ENCODE measurements at places on chromosomes 12 and 14.

DNA sequence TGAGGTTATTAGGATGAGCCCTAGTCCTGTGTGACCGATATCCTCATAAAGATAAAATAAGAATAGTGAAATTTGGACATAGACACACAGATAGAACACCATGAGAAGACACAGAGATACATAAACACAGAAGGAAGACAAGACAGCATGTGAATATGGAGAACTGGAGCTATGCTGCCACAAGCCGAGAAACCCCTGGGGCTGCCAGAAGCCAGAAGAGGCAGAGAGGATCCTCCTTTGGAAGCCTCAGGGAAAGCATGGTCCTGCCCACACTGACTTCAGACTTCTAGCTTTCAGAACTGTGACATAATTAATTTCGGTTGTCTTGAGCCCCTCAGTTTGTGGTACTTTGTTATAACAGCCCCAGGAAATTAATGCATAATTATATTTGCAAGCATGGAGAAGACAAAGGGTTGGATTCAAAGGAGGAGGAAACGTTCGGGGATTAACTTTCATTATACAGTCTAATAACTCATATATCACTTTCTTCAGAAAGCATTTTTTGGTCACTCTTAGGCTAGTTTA lies 1501.8 kb upstream of the FLRT2 start:
- no peak overlapping the region for H3K4me3 ChIP-seq
- no peaks in the 10 kb centered on the region for H3K27me3 ChIP-seq
- H3K36me3 ChIP-seq = no peaks in the 10 kb centered on the region
- H3K27ac ChIP-seq = no peak overlapping the region

DNA sequence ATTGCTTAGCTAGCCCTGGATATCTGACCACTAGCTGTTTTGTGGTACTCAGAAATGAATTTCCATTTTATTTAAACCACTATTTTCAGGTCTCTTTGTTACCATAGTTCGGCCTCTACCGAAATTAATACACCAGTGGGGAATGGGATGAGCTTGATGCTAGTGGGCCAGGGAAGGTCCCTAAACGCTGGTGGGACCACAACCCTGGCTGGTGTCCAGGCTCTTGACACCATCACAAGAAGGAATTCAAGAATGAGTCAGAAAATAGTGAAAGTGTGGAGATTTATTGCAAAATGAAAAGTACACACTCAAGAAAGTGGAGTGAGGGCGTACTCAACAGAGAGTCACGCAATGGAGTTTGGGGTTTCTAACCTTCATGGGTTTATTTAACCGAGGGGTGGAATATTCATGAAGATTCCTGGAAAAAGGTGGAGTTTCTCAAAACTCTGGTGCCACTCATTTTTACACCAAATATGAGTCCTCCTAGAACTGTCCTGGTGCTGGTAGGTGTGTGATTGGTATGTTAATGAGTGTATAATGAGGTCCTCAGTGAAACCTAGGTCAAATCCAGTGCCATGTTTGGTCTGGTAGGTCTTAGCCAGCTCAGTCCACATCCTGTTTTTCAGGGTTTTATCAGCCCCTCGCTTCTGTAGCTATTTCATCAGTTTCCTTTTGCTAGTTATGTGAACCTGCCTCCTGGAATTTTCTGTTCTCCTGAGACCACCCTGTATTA lies 38.9 kb upstream of the LRP6 start:
- H3K4me1 ChIP-seq = no peaks in the 10 kb centered on the region
- DNase-seq = no peak
- no peaks in the 10 kb centered on the region for H3K27me3 ChIP-seq
- H3K27ac ChIP-seq = no peak overlapping the region

DNA sequence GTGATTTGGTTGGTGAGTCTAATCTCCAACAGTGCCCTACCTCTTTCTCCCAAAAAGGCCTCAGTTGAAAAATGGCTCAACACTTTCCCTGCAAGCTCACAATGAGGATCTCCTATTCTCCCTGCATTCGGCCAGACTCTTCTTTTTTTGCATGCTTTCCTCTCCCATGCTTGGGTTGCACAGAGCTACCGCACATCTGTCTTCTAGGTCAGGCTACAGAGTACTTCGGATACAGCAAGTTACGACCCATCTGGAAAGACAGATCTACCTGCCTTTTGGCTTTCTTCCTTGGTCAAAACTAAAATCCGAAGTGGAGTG lies 305 bp upstream of the SLC16A7 start:
- H3K4me3 ChIP-seq = peak overlapping the region; percentile 57
- no peak overlapping the region for H3K27ac ChIP-seq
- DNase-seq = no peak
- peaks cover 2% of the 10 kb centered on the region for H3K4me1 ChIP-seq

DNA sequence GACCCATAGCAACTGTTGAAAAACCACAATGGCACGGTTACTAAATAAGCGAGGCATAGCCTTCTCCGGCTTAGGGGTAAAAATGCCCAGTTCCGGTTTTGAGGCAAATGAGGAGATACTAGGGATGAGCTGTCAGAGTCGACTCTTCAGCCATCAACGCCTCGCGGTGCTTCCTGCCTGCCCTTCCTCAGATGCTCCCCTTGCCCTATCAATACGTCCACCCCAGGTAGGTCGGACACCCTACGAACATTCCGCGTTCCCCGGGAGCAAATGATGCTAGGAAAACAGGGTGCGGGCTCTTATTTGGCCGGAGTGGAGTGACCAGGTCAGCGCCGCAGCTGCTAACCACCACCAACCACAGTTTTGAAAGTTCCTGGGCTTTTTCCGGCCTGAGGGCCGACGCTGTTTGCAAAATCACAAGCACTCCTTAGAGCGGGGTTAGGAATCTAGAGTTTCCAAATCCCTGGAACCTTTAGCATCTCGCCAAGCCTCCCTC lies 1.2 kb downstream of the SRSF9 start:
- H3K36me3 ChIP-seq = peaks cover 16% of the 10 kb centered on the region
- no peaks in the 10 kb centered on the region for H3K27me3 ChIP-seq
- peak overlapping the region; percentile 88 for H3K27ac ChIP-seq
- DNase-seq = peak; percentile 94

- no peak overlapping the region for H3K4me3 ChIP-seq
- DNase-seq = no peak
- H3K4me1 ChIP-seq = peaks cover 6% of the 10 kb centered on the region
- H3K27me3 ChIP-seq = no peaks in the 10 kb centered on the region
These were observed 50.1 kb upstream of the BCL11B start for GRCh38 chr14:99321955-99322730.

DNA sequence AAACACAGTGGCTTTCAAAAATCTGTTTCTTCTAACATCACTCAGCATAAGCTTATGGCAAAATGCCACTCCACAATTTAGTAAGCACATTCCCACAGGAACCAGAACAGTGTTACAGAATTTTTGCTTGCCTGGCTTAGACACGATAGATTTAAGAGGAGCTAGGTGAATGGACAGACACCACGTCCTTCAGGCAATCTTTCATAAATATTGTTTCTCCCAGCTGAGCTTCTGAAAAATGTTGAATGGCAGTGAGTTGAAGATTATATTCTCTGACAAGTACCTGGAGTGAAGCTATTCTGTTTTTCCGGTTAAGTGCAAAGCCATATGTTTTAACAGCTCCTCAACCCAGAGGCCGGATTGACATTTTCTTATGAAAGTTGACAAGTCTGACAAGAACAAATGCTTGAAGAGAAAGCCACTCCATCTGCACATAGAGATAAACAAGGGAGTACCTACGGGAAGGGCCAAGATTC lies 102.0 kb downstream of the FSCB start:
- no peaks in the 10 kb centered on the region for H3K4me1 ChIP-seq
- no peaks in the 10 kb centered on the region for H3K27me3 ChIP-seq
- no peak for DNase-seq
- H3K27ac ChIP-seq = no peak overlapping the region
- H3K4me3 ChIP-seq = no peak overlapping the region

- H3K27ac ChIP-seq = no peak overlapping the region
- no peak overlapping the region for H3K4me3 ChIP-seq
- no peak for DNase-seq
These were observed 3.3 kb upstream of the C1QL4 start for GRCh38 chr12:49340095-49340870.

- no peaks in the 10 kb centered on the region for H3K27me3 ChIP-seq
- no peaks in the 10 kb centered on the region for H3K36me3 ChIP-seq
- H3K4me1 ChIP-seq = no peaks in the 10 kb centered on the region
- no peak overlapping the region for H3K27ac ChIP-seq
These were observed 37.8 kb downstream of the SLC6A15 start for GRCh38 chr12:84874825-84875139.

DNA sequence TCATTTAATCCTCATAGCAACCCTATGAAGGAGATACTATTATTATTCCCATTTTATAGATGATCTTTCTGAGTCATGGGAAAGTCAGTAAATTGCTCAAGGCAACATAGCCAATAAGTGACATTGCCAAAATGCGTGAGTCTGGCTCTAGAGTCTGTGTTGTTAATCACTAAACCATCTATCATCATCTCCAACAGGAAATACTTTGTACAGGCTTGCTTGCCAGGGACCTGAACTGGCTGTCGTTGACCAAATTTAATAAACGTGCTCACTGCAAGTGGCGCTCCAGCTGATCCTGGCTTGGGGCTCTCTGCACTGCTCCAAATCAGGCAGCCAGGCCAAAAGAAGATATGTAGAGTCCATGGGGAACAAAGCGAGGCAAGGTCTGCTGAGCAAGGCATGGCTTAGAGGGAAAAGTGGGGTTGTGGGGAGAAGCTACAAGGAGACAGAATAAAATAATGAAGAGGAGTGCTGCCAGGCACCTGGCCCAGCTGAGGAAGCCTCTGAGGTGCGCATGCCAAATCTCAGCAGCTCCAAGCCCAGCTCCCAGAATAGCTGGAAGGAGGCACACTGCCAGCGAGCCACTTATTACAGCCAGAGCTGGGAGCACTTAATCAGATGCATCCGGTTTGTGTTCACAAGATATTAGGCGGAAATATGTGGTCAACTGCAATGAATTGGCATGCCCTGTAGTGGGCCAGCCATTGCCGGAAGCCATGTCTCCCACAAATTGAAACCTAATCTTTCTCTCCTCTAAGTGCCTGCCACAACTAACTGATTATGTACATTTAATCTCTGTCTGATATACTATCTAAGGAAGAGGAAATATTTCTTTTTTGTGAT lies 43.3 kb upstream of the PTPRO start:
- no peaks in the 10 kb centered on the region for H3K27me3 ChIP-seq
- no peak overlapping the region for H3K27ac ChIP-seq
- H3K4me1 ChIP-seq = no peaks in the 10 kb centered on the region
- DNase-seq = no peak

- DNase-seq = no peak
- no peak overlapping the region for H3K27ac ChIP-seq
- H3K4me3 ChIP-seq = no peak overlapping the region
- H3K36me3 ChIP-seq = no peaks in the 10 kb centered on the region
- peaks cover 3% of the 10 kb centered on the region for H3K4me1 ChIP-seq
These were observed 20.2 kb downstream of the CD163 start for GRCh38 chr12:7483343-7483742.

Measured in trophoblast cell (in vitro differentiated cells and primary cell).